ENCODE measurements at places on chromosomes 1 and 21.

DNA sequence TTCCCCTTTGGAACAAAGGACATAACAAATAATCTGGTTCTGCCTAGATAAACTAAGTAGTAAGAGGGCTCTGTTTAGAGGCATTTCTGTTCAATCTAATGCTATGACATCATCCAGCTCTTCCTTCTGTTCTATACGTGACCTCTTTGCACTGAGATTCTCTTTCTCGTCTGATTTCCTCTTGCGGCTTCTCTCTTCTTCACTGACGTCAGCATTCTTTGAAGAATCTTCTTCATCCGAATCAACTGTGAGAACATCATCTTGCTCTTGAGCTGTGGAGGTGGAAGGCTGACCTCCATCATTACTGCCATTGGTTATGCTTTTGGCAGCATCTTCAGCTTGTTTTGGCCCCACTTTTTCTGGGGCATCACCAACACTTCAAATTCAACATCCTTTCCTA lies 130.4 kb downstream of the HS2ST1 start:
- peak; percentile 2 for DNase-seq

DNA sequence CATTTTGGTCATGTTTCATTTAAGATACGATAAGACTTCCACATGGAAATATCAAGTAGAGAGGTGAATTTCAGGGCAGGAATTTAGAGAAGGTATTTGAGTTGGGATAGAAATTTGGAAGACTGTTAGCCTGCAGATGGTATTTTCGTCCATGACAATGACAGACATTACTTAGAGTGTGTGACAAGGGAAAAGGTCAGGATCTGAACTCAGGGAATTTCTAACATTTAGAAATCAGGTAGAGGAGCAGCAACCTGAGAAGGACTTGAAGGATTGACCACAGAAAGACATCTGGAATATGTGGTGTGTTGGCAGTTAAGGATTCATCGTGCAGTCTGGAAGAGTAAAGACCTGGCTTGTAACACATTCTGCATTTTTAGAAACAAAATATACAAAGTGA lies 57.9 kb downstream of the RABGAP1L start:
- DNase-seq: no peak

DNA sequence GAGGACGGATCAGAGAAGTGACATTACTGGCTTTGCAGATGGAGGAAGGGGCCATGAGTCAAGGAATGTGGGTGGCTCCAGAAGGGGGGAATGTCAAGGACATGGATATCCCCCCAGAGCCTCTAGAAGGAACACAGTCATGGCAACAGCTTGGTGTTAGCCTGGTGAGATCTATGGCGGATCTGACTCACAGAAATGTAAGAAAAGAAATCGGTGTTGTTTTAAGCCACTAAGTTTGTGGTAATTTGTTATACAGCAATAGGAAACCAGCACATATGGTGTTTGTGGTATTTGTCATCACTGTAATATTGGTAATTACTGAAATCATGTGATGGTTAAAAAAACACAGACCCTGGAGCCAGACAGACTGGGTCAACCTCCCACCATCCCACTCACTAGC lies 236.2 kb downstream of the SETD4 start:
- DNase-seq: no peak

DNA sequence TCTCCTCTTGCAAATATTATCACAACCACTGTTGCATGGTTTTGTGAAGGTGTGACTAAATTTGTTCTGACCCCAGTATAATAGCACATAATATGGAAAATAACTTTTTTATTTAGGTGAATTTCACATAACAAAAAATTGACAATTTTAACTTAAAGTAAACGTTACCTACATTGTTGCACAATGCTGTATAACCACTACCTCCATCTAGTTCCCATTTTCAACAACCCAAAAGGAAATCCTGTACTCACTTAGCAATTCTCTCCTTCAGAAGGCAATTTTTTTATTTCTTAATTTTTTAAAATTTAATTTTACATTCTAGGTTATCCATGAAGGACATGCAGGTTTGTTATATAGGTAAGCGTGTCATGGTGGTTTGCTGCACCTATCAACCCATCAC lies 95.2 kb downstream of the KCNJ6 start:
- no peak for DNase-seq

GRCh38 chr1:59512702-59513101 lies 215.8 kb downstream of the FGGY start:
- no peak for DNase-seq

DNA sequence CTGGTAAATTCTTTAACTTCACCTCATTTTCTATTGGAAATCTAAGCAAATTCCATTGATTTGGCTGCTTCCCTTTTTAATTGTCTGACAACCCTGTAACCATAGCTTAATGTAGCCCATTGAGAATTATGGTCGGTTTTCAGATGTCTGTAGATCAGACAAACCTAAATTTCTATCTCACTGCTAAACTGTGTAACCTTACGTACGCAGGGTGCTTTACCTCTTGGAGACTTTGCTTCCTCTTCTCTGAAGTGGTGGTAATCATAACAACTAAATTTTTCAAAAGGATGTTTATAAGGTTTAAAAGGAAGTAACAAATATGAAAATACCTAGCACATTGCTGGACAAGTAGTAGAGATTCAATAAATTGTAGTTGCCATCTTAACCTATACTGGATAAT lies 25.9 kb downstream of the IFNAR1 start:
- DNase-seq: no peak

DNA sequence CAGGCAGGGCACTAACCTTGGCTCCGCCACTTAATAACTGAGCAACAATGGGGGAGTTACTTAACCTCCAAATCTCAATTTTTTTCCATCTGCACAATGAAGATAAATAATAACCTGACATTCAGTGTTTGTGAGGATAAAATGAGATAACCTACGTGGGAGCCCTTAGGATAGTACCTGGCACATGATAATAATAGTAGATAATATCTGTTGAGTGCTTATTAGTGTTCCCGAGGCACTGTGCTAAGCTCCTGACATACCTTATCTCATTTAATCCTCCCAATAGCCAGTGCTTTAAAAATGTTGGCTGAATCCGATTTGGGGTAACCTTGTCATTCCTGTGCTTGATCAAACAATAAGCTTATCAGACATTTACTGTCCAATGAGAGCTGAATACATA lies 128.7 kb upstream of the UBE2U start:
- DNase-seq: no peak

DNA sequence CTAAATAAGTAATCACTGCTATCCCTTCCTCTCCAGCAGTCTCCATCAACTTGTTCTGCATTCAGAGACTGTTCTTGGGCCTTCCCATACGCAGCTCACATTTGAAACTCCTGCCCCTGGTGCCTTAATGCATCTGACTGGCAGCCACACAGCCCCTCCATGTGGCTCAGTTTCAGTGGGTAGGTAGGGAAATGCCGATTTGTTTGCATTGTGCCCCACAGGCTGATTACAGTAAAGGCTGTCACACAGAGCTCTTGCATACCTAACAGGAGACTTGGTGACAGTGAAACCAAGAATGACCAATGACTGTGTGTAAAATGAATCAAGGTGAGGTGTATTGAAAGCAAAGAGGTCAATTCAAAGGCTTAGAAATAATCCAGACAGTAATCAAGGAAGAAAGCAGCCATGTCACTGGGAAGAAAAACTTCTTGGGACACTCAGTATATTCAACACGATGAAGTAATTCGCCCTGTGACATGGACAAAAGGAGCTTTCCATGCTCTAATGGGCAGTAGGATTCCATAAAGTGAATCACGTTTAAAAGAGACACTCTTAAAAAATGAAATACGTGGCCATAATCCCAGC lies 12.7 kb upstream of the B3GALNT2 start:
- no peak for DNase-seq

- DNase-seq: no peak
These were observed 1.7 kb downstream of the S100B start for GRCh38 chr21:46603228-46603627.

DNA sequence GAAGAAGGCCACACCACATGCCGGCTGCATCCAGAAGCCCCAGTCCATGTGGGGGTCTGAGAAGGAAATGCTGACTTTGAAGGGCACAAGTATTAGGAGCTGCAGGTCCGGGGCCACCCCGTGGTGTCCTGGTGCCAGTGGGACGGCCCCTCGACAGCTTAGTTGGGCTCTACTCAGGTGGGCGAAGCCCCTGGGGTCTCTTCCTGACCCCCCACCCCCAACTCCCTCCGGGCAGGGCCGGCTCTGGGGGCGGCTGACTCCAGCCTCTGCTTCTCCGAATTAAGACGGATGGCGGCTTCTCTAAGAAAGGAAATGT lies 62.1 kb upstream of the TTC34 start:
- DNase-seq: no peak

DNA sequence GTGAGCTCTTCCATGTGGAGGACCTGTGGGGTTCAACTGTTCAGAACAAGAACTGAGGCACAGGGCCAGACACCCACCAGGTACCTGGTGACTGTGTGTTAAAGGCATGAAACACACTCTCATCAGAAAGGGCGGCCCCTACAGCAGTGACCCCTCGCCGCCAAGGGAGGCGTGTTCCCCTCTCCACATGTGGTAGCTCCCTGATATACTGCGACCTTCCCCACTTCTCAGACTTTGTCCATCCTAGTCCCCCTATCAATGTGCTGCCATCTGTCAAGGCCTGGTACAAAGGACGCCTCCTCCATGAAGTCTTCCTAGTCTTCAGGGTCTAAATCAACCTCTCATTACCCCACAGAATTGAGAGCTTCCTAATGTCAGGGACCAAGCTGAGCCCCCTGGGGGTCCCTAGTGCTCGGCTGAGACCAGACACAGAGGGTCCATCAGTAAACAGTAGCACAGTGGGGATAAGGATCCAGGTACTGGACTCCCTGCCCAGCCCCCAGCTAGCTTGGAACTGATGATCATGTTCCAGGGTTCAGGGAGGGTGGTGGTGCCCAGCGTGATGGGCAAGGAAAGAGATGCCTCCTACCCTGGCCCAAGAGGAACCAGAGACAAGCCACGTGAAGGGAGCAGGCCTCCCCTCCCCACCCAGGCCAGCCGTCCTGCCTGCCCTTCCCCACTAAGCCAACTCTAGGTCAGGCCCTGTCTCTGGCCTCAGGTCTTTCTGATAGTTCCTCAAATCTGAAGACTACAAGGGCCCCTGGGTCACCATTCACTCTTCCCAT lies 10.3 kb downstream of the SDC3 start:
- no peak for DNase-seq

GRCh38 chr1:97089173-97089572 lies 367.6 kb downstream of the PTBP2 start:
- DNase-seq: no peak

DNA sequence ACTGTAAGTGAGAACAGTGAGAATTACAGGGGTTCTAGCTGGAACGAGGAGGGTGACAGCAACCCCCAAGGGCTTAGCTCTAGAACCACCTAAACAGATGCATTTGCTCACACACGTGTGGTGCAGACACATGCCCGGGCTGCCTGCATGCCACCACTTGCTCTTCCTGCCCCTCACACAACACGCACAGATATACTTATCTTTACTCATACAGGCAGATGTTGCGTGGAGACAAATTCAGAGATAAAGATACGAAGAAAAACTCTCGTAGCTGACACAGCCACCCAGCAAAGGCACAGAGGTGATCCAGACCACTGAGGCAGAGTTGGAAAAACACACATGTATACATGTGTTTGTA lies 13.5 kb downstream of the VANGL1 start:
- no peak for DNase-seq

DNA sequence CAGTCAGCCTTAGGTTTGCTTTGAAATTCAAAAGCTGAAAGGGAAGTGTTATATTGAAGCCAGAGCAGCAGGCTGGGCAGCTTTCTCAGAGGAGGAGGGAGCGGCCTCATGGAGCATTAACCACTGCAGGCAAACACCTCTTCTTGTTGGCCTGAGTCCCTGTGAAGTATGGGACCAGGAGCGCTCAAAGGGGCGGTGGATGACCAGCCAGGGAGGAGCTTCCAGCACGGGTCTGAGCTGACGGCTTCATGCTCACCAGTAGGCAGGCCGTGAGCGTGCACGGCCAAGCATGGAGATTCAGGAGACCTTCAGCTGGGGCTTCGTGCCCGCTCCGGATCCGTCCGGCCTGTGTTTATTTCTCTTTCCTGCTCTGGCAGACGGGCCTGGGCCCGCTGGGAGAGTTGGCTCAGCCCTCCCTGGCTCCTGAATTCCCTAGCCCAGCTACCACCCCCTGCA lies 245.2 kb downstream of the TRABD2B start:
- DNase-seq: no peak

- no peak for DNase-seq
These were observed 12.7 kb downstream of the DHCR24 start for GRCh38 chr1:54874079-54874830.

DNA sequence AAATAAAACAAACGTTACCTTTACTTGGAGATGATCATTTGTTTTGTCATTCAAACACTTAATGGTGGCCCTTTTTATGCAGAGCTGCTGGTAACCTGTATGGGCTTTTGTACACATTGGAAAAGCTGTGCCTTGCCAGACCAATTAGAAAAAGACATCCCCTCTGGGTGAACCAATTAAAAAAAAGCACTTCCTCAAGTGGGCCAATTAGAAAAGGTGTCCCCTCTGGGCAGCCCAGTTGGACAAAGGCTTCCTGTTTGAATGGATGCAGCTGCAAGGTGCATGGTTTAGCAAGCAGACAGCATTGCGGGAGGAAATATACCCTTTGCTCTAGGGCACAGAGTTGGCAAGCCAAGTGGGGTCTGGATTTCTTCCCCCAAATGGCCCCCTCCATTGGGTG lies 21.6 kb downstream of the HUNK start:
- DNase-seq: no peak

GRCh38 chr1:179968994-179969919 lies 14.6 kb downstream of the CEP350 start:
- DNase-seq: no peak

- no peak for DNase-seq
These were observed 969.5 kb upstream of the B3GALT2 start for GRCh38 chr1:194155962-194156361.

GRCh38 chr1:199269241-199269640 lies 630.4 kb downstream of the PTPRC start:
- no peak for DNase-seq

- DNase-seq: no peak
These were observed 209.0 kb downstream of the DYRK1A start for GRCh38 chr21:37575580-37575979.

DNA sequence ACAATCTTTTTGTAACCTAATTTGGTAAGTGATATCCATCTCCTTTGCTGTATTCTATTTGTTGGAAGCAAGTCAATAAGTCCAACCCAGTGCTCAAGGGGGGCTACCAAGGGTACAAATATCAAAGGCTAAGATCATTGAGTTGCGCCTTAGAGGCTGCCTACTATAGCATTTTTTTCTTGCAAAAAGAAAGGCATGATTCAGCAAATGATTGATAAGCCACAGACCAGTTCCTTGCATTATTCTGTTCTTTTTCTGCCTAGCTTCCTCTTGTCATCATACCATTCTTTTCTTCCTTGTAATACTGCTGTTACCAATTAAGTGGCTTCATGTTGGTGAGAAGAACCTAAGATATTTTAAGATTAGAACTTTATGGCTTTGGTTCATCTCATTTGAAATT lies 29.8 kb upstream of the BARHL2 start:
- DNase-seq: no peak
